CD4-positive, alpha-beta T cell treated with Interleukin-15 for 1 hour (primary cell): ENCODE measurements at places on chromosomes 6 and 20.

DNA sequence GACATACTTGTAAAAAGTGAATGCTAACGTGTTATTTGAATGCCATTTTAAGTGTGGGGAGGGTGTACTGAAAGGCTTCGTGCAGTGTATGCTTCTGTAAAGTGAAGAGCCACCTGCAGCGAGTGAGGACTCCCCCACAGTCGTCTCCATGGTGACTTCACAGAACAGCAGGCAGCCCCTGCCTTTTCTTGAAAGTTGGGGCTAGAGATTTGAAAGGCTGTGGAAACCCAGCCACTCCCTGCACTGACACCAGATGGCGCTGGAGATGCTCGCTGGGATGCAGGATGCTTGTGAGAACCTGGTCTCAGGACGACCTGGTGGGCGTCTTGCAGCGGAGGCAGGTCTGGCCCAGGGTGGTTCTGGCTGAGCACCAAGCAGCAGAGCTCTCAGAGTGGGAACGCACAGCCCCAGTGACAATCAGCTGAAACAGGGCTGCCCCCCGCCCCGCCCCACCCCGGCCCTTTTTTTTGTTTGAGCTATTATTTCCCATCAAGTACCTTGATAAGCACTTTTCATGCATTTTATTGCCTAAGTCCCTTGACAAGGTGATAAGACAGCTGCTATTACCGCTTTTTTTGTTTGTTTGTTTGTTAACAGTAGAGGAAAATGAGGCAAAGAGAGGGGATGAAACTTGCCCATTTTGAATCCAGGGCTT, 150.3 kb downstream of the SYCP2 start:
- DNase-seq: no peak

GRCh38 chr6:104788400-104788799, 71.3 kb downstream of the HACE1 start:
- no peak for DNase-seq

GRCh38 chr6:150620244-150620643, 20.6 kb downstream of the PLEKHG1 start:
- DNase-seq: no peak

GRCh38 chr20:54525916-54526590, 50.7 kb downstream of the DOK5 start:
- DNase-seq: no peak

- no peak for DNase-seq
Measured at GRCh38 chr20:56229812-56230211, 18.7 kb upstream of the MC3R start.

DNA sequence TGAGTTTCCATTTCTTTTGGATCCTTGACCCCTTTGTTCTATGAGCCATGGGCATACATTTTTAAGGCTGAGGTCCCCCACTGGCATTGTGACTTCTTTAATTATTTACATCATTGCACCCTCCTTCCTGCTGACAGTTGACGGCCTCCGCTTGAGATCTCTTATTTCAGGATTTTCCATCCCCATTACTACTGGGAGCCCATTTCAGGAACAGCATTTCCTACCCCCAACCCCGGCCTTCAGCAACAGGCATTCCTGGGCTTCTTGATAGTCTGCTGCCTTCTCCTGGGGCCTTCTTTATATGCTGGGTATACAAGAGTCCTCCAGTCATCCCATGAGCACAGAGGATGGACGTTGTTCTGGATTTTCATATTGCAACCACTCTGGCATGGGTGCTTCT, 3.8 kb downstream of the ULBP1 start:
- no peak for DNase-seq

DNA sequence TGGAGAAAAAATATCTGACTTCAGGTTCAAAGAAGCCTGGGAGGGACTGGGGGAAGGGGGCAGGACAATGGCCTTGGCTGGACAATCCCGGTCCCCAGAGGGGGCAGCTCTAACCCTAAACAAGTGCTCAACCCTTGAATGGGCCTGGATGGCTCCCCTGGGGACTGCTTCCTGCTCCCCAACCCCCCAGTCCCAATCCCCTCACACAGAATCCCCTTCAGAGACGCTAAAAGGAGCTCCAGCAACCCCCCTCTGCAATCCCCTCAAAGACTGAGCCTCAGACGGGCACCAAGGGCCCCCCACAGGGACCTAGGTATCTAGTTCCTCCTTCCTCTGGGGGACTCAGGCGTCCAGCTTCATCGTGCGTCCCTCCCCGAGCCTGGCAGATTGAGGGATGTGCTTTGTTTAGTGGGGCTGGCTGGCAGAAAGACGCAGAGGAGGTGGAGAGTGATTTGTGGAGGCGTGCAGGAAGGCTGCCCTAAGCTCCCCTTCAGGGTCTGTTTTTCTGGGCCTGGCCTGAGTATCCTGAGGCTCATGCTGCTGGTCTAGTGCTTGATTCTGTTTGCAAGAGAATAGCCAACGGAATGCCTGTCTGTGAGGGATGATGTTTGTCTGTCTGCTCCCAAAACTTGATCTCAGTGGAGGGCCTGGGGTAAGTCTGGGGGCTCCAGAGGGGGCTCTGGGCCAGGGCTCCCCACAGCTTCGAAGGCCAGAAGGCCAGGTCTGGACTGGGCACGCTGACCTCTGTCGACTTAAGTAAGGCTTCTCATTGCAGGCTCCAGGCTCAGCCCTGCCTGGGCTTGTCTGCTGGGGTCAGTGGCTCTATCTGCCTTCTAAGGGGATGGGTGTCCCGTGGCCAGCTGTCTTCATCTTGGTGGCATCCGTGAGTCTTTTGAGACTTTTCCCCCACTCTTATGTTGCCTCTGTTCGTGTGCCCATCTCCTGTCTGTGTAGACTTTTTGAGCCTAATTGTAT, 1.7 kb upstream of the POU5F1 start:
- DNase-seq: no peak

- DNase-seq: no peak
Measured at GRCh38 chr6:30951907-30952469, 11.2 kb downstream of the MUCL3 start.

DNA sequence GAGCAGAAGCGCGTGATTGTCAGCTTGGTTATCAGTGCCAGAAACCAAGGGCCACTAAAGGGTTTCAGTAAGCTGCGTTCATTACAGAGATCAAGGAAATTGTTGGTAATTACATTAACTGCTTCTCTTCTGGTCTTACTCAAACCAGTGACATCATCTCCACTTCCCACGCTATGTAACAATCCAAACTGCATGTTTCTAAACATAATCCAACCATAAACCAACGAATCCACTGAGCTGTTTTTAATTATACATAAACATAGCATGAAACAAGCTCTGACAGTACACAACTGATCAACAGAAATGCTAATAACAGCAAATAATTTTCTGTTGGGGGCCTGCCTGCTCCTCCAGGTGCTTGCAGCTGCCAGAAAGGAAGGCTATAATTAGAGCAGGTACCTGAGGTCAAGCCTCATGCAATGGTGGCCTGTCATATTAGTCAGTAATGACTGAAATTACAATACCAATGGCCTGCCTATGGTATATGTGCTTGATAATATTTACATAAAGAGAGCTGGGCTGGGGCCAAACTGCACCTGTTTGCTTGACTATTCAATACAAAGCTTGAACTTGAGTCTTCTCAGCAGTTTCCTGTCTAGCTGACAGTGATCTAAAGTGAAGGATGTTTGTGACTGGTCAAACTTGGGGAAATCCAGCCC, 40.1 kb downstream of the ILRUN start:
- DNase-seq: peak; percentile 30

DNA sequence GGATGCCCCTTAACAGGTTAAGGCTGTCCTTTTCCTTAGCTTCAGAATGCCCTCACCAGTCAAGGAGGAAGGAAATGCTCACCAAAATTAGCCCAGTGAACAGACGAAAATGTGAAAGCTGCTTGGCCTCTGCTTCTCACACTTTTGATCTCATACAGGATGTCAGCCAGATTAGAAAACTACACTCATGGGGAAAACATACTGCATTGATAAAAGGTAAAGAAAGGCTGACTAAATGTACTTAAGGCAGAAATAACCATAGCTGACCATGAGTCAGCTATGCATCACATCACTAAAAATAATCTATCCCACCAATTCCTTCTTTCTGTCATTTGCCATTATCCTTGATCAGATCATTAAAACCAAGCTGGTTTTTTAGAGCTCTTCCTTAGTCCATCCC, 198.4 kb upstream of the TENT5A start:
- DNase-seq: no peak

DNA sequence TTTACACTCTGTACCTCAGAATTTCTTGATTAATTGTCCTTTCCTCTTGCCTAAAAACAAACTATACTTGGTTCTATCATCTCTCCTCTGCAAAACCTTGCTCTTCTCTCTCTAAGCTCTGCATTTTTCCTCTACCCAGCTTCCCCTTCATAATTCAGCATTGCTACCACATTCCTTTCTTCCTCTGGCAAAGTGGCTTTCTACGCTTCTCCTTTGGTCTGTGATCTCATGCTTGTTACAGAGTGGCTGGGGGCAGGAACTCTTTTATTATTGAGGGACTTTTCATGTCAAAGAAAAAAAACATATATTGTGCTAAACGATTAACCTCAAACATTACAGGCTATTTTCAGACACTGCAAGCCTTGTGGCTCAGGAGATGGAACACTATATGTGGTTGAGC, 333.3 kb upstream of the KCNQ5 start:
- no peak for DNase-seq

GRCh38 chr20:47350181-47350550, 6.3 kb downstream of the ZMYND8 start:
- no peak for DNase-seq

- no peak for DNase-seq
Measured at GRCh38 chr6:150977281-150977680, 111.8 kb downstream of the MTHFD1L start.

GRCh38 chr20:23287354-23288190, 63.0 kb upstream of the NXT1 start:
- DNase-seq: no peak

- DNase-seq: no peak
Measured at GRCh38 chr6:19067165-19067564, 680.0 kb downstream of the RNF144B start.
